ENCODE measurements at places on chromosomes 7 and 10.
A peak's percentile ranks its signal among the peaks of the same experiment; 100 is the strongest.

GRCh38 chr10:14742815-14743214 is 31.9 kb downstream of the FAM107B start:
- peak; percentile 52 for DNase-seq

DNA sequence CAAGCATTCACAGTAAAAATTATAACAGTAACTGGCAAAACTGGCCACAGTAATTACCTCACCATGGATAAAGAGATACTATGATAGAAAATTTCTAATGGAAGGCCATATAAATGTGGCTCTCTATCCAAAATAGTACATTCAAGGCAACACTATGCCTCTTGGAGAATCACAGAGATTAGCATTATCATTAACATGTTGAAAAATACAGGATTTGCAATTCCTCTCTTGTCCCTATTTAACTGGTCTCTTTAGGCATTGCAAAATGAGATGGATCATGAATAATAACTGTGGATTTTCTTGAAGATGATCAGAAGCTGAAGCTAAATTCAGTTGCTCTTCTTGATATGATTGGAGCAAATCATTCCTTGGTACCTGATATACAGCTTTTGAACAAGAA is 100.8 kb upstream of the HGF start:
- no peak for DNase-seq

GRCh38 chr10:75334720-75335119 is 66.8 kb downstream of the ZNF503 start:
- no peak for DNase-seq

DNA sequence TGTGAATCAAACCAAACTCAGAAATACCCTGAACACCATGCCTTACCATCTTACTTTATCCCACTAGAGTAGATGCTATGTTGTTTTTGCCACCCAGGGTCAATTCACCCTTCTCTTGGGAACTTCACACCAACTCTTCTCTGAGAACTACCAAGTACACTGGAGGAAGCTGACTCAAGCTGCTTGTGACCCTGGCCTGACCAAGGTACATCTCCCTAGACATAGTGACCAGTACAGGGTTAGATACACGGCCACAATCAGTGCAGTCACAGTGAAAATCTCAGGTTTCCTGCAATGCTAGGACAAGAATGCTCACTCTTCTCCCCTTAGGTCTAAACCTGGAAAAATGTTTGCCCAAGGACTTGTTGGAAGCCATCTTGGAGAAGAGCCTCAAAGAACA is 31.8 kb downstream of the EZH2 start:
- no peak for DNase-seq

- peak; percentile 43 for DNase-seq
Observed at GRCh38 chr7:16071246-16071857, 350.0 kb downstream of the CRPPA start.

DNA sequence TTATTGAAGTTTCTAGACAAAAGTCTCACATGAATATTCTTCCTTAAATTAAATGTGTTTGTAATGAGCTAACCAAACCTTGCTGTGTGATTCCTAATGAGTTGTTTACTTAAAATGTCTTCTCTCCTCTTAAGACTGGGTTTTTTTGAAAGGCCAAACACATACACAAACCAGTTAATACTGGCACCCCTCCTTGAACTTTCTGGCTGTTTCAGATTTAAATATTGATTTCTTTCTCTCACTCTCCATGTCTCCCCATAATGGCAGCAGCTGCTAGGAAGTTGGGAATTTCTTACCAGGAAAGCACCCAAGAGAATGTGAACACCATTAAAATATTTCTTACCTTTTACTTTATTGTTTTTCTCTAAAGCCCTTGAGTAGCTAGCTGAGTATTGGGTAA is 11.4 kb upstream of the PTN start:
- DNase-seq = no peak

DNA sequence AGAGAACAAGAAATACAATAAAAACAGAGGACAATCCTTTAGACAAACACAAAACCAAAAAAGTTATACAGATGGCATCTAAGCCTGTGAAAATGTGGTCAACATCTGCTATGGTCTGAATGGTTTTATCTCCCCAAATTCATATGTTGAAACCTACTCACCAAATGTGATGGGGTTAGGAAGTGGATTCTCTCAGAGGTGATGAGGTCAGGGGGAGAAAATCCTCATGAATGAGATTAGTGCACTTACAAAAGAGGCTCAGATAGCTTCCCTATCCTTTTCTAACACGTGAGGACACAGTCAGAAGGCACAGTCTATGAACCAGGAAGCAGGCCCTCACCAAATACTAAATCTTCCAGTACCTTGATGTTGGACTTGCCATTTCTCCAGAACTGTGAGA is 147.8 kb upstream of the GPR22 start:
- DNase-seq = no peak

GRCh38 chr10:93468461-93469213 is 13.5 kb downstream of the MYOF start:
- no peak for DNase-seq

DNA sequence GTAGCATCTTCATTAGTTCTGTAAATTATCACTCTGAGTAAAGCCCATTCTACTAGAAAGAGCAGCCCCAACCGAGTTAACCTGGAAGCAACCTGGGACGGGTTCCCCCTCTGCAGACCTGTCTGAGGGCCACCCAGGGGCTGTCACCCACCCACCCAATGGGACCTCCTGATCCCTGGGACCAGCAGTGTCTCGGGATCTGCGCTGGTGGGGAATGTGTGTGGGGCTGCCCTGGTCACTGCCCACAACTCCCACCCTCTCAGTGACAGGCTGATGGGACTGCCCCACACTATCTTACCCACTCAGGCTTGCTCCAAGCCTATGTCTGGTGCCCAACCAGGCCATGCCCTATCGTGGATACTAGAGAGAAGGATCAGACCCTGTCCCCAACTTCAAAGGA is 215.0 kb downstream of the GRID1 start:
- no peak for DNase-seq

- DNase-seq = no peak
Observed at GRCh38 chr7:42907316-42907715, 4.6 kb downstream of the C7orf25 start.

Data from hematopoietic multipotent progenitor cell (in vitro differentiated cells).